ENCODE measurements at places on chromosomes 2 and 18. TPM values are rescaled to one million over a fixed set of nuclear protein-coding genes. Genes with fewer than 3 reads are reported as not detected.

HOXD1 gene
- 6.7 TPM for total RNA-seq

BBS5 gene
- total RNA-seq = 1.3 TPM

TMEM198 gene
- total RNA-seq = not detected

GRCh38 chr2:23689891-23690290 lies 237.0 kb downstream of the ATAD2B start:
- no peak for DNase-seq

DNA sequence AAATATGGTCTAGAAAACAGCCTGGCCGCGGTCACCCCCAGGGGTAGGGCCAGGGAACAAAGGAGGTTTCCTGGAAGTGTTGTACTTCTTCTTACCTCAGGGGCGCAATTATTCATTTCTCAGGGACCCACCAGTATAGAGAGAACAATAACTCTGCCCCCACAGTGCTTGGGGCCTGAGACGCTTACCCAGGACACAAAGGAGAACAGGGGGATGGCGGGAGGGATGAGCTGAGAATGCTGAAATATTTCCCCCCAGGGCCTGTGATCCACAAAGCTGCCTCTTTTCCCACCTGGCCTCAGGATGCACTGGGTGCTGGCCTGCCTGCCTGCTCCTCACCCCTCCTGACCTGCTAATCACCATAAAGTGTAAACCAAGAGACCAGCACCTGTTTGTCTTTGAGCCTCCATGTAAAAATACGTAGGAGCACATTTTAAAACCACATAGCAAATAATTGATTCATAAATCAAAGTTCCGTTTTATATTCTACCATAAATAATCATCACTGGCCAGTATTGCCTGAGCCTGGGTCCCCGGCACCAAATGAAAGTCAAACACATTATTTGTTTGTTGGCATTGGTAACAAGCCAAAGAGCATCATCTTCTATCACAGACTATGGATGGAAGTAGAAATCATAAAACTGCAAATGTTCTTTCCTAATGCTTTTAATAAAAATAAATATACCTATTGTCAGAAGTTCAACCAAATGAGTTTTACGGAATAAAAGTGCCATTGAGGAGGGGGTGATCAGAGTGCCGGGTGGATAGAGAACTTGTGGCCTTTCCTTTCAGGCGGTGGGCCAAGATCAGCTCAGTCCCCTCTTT lies 67.3 kb upstream of the RMDN2 start:
- peak; percentile 71 for DNase-seq

- DNase-seq = no peak
Measured at GRCh38 chr2:20994130-20994529, 49.7 kb downstream of the APOB start.

DNA sequence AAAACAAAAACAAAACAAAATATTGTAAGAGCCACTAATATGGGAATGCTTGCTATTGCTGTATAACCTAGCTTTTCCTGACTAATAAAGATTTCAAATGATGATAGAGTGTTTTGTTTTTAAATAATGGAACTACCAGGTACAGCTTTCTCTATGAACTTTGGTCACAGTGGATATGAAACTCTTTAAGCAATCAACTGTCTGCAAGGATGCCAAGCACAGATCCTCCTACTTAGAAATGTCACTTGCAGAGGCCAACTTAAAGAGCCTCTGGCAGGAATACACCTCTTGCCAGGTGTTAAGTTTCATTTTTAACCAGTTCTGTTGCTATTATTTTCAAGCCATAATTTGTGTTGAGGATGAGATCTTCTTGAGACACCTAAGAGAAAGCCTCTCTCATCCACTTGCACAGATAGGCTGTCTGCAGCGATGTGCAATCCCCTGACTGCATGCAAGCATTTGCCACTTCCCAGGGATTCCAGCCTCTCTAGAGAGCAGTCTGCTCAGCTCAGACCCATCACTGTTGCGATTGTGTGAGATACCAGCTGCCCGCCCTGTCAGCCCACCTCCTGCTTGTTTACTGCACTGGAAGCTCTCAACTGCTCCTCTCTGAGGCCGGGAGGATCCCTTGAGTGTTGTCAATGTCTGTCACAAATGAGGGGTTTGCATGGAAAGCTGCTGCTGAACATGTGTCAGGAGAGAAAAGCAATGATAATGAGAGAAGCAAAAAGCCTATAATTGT lies 86.1 kb upstream of the SCG2 start:
- no peak for DNase-seq
